ENCODE measurements at places on chromosomes 7 and 10.

DNA sequence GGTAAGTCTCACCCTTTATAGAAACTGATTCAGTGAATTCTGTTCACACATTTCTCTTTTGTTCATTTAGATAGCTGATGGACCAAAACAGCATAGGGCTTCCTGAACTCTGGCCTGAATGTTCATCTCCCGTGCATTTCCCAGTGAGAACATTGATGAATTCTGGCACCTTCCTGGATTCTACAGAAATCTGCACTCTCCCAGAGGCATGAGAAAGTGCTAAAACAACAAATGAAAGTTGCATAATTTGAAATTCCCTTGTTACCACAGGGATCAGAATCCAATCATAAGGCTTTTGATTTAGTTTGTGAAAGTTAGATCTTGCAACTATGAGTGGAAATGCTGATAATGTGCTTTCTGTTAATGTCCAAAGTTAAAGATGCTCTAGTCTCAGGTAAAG is 29.7 kb upstream of the SCIN start:
- no peak for DNase-seq

DNA sequence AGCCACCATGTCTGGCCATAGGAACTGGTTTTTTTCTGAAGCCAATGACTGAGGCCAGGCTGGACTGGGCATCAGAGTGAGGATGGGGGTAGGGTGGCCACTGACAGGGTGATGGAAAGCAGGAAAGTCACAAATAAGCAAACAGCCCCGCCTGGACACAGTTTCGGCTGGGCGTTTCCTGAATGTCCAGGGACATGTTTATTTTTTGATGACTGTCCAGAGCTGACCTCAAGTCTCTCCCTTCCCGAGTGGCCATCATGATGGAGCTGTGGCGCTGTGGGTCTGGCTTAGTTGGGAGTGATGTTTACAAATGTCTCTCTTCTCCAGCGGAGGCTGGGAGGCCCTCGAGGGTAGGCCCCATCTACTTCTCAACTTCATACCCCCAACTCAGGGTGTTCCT is 37.1 kb upstream of the COMTD1 start:
- DNase-seq: no peak

DNA sequence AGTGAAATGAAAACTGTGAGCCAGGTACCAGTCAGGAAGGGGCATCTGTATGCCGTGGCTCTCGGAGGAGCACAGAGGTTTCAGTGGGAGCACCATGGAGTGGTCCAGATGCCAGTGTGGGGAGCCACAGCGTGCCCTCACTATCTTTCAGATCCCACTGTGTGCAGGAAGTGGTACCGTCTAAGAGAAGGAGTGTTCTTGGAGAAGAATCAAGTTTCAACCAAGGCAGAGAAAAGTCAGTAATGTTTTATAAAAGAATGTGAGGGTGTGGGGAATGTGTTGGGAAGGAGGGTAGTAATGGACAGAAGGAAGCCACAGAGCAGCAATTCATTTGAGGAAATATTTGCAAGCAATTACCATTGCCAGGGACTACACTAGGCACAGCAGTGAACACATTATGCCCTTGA is 35.6 kb downstream of the PRKAR2B start:
- DNase-seq: no peak

DNA sequence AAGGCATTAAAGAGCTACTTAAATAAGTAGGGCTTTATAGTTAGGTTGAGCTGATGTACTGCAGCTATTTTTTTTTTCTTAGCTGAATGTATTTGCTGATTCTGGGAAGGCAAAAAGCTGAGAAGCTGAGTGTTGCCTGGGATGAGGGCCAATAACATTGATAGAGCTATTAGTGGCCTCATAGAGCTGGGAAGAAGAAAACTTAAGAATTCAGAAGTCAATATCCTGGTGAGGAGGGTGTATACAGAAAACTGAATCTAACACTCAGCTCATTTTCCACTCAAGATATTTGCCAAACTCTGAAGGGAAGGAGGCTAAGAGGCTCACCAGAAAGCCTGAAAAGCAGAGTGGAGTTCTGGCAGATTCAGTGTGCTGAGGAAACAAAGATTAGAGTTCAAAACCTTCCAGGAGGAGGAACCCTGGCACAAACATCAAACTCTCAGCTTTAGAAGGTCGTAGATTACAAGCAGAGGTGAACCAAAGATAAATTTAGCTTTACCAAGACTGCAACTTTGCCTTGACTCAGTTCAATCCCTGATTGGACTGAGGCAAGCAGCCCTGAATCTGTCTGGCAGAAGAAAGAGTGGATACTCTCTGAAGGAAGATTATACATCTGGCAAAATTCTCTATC is 11.3 kb downstream of the PPP1R3C start:
- DNase-seq: no peak

DNA sequence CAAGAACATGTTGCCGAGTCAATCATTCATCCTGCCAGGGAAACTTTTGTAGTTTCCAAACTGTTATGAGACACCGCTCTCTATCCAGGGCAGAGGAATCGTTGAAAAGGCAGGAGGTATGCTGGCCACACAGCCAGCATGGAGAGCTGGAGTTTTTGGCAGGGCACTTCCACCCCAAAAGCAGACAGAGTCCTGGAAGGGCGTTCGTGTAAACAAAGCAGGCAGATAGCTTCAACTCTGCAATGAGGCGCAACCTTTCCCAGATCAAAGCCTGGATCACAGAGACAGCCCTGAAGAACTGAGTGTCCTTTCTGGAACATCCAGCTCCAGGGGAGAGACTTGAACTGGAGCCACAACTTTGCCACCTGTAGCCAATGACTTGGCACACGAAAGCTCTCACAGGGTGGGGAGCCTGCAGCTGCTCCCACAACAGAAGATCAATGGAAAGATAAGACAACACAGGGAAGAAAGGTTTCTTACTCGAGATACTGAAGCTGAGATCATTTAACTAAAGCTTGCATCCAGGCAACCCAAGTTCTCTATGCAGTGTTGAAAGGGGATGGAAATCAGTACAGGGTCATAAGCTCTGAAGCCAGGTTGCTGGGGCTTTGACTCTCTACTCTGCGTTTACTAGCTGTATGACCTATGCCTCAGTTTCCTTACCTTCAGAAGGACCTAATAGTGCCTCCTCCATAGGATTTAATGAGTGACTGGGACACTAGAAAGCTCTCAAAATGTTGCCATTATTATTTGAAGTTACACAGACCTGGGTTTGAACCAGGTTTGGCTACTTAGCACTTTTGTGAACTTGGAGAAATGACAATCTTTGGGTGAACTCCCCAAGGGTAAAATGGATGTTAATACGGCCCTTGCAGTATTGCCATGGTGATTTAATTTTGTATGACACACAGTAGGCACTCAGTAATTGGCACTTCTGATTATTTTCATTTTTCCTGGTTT is 434.8 kb upstream of the NPVF start:
- no peak for DNase-seq

DNA sequence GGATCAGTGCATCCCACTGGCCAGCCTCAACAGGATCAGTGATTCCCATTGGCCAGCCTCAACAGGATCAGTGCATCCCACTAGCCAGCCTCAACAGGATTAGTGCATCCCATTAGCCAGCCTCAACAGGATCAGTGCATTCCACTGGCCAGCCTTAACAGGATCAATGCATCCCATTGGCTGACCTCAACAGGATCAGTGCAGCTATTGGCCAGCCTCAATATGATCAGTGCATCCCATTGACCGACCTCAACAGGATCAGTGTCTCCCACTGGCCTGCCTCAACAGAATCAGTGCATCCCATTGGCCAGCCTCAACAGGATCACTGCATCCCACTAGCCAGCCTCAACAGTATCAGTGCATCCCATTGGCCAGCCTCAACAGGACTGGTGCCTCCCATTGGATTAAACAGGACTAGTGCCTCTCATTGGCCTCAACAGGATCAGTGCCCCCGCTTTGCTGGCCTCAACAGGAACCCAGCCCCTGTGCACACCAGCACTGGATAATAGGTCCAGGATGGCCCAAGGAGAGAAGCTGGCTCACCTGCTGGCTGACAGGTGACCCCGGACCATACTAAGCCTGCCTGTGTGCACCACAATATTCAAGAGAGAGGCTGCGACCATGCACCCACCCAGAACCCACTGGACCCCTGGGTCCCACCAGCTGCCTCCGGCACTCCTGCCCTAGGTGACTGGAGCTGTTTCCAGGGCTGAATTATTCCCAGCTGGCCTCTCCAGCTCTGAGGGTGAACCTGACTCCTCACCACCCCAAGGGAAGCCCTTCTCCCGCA is 59.9 kb downstream of the PDGFA start:
- no peak for DNase-seq

- no peak for DNase-seq
Observed at GRCh38 chr10:8056378-8056777, 1.9 kb downstream of the GATA3 start.

- no peak for DNase-seq
Observed at GRCh38 chr10:50398823-50399222, 147.5 kb upstream of the ASAH2 start.

DNA sequence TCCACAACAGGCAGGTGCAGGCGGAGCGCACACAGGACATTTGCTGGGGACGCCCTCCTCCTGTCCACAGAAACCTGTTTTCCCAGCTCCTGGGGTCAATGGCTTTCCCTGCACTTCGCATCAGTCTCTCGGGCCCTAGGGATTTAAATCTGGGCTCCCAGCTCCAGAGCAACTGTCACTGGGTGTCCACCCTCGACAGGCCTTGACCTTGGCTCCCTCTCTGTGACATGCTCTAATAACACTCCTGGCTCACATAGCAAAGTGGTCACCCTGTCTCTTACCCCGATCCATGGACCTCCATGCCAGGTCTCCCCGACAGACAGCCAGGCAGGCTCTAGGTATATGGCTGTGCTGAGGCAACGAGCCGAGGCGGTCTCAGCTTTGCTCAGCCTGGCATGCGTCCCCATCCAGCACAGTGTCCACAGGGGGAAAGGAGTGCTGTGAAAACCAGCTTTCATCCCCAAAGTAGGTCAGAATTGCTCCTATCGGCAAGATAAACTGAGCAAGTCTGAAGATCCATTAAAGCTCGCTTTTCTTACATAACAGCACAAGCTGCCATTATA is 195.6 kb downstream of the TNS3 start:
- DNase-seq: no peak

DNA sequence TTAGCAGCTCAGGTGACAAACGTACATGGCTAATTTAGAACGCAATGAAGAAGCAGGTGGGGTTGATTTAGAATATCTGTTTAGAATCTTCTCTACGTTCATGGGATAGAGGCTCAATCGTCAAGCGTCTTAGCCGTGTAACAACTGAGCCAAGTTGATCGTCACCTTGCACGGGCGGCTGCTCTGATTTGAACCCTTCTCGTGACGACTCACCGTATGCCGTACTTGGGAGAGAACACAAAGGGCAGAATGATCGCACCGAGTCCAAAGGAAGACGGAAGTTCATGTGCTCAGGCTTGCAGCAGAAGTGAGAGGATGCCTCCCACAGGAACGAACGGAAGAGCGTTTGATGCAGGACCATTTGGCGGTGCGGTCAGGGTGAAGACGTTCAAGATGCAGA is 108.3 kb upstream of the TCERG1L start:
- no peak for DNase-seq

GRCh38 chr10:124518366-124518765 is 56.7 kb downstream of the LHPP start:
- no peak for DNase-seq

DNA sequence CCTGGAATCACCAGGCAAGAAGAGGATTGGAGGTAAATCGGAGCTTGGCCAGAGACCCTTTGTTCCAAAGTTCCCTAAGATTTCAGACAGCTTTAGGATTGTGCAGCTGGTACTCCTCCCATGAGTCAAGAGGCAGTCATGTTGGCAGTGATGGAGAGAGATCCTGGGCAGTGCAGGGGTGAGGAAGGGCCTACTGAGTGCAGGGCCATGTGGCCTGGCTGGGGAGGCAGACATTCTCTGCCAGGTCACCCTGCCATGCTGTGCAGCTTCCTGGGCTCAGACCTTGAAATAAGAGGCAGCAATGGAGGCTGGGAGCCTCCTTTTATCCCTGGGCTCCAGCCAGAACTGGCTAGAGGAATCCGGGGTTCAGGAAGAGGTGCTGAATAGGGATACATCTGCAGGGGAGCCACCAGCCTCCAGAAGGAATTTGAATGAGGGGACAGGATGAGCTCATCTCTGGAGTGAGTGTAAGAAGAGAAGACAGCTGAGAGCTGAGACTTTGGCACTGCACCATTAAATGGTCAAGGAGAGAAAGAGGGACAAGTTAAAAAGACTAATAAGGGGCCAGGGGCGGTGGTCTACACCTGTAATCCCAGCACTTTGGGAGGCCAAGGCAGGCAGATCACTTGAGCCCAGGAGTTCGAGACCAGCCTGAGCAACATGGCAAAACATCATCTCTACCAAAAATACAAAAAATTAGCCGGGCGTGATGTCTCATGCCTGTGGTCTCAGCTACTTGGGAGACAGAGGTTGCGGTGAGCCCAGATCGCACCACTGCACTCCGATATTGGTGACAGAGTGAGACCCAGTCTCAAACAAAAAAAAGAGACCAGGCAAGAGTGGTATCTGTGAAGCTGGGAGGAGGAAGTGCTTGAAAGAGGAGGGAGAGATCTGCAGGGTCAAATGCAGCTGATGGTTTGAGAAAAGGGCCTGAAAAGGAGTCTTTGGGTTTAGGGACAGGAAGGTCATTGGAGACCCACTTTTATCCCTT is 12.0 kb downstream of the SFTPD start:
- no peak for DNase-seq

DNA sequence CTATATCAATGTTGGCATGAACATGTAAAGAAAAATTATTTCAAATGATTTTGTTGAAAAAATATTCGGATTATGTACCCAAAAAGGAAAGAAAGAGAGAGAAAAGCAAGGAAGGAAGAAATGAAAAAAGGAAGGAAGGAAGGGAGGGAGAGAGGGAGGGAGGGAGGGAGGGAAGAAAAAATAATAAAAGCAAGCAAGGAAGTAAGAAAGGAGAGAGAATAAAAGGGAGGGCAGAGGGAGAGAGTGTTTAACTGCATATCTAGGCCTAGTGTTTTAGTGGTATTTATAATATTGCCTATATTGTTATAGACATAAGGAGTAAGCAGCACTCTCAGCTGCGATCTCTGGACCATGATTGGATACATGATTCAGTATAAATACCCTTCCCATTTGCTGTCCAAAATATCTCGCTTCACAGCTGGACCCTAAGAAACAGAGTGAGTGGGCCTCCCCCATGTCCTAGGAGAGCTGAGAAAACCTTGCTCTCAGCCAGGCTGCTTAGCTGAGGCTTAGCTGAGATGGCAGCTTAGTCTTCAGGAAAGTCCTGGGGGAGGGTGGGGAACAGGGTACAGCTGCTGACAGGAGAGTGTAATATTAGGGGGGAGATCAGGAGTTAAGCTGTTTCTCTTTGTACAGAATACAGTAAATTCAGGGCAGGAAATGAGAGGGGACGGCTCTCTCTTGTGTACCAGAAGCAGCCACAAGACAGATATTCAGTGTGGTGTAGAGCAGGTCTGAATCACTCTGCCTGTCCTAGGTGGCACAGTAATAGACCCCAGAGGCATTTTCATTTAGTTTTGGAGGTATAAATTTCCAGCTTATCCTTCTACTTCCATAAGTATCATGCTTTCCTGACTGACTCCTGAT is 66.8 kb upstream of the TARP start:
- no peak for DNase-seq

DNA sequence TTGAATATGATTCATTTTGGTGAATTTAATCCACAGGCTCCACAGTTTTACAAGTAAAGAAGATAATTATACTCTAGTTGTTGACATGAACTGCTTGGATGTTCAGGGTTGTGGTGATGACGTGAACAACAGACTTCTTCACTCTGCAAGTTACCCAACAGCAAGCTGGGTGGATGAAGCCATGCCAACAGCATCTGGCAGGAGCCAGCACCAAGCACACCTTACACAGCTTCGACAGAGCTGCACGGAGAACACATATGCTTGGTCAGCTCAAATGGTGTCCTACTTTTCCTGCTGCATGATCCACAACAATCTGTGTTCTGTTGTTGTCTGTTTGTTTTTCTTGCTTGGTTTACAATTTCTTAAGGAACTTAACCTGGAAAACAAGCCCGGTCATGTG is 9.8 kb downstream of the NOD1 start:
- no peak for DNase-seq

Data from NCI-H1417 treated with DMSO at 0.1 percent for 48 hours (cell line).